ENCODE measurements at places on chromosomes 2 and 18.

DNA sequence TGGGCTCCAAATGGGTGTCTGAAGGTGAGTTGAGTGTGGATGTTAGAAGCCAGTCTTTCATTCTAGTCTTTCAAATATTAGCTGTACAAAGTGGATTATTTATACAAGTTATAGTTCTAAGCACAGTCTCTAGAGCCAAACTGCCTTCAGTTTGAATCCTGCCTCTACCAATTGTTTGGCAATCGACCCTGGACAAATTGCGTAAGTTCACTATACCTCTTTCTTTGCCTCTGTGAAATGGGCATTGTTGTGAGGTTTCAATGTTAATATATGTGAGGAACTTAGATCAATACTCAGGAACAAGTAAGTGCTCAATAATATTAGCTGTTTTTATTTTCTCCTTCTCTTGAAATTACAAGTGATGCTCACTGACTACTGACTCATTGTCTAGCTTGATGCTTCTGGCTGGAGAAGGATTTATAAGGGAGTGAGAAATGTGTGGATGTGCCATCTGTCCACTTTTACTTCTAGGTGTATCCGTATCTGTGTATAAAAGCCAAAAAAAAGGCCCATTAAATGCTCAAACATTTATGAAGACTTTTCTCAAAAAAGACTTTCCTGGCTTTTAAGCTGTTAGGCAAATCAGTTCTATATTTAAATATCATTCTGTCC, 48.1 kb upstream of the RAPH1 start:
- no peak for DNase-seq

- DNase-seq: no peak
Measured at GRCh38 chr2:197011801-197012641, 85.5 kb upstream of the PGAP1 start.

GRCh38 chr2:126370201-126370600, 285.8 kb upstream of the GYPC start:
- no peak for DNase-seq

- no peak for DNase-seq
Measured at GRCh38 chr2:180979749-180980105, 678 bp upstream of the UBE2E3 start.

GRCh38 chr2:6410313-6410712, 455.4 kb downstream of the CMPK2 start:
- no peak for DNase-seq

DNA sequence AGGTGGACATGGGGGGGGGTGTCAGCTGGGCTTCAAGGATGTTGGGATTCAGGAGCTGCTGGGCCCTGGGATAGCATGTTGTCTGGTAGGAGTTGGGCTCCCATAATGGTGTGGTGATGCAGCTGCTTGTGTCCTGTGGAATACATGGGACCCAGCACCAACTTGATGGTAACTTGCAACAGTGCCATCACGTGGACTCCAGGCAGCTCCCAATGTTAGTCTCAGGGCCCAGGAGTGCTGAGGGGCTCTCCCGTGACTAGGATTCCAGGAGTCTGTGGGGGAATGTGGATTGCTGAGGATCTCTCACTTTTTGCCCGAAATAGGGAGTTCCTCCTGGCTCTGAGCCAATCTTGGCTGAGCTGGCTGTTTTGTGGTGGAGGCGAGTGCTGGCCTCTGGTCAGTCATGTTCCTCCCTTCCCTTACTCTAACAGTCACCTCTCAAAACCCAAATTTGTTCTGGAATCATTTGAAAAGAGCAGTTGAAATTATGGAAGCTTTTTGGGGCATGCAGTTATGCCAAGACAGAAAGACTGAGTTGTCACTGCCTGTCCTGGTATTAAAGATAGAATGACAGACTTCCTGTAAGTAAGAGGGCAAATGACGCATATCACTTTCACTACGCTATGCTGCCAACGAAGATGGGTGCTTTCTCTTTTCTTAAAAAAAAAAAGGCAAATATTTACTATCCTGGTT, 607.1 kb downstream of the ADCYAP1 start:
- no peak for DNase-seq

- no peak for DNase-seq
Measured at GRCh38 chr2:61193670-61194561, 31.9 kb downstream of the C2orf74 start.

- no peak for DNase-seq
Measured at GRCh38 chr2:120381661-120382060, 35.7 kb downstream of the INHBB start.

DNA sequence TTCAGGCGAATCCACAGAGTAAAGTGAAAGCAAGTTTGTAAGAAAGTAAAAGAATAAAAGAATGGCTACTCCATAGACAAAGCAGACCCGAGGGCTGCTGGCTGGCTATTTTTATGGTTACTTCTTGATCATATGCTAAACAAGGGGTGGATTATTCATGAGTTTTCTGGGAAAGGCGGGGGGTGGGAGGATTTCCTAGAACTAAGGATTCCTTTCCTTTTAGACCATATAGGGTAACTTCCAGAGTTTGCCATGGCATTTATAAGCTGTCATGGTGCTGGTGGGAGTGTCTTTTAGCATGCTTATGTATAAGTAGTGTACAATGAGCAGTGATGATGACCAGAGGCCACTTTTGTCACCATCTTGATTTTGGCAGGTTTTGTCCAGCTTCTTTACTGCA, 59.8 kb downstream of the SLC4A3 start:
- DNase-seq: no peak

GRCh38 chr2:144937910-144938709, 418.2 kb upstream of the ZEB2 start:
- DNase-seq: no peak

DNA sequence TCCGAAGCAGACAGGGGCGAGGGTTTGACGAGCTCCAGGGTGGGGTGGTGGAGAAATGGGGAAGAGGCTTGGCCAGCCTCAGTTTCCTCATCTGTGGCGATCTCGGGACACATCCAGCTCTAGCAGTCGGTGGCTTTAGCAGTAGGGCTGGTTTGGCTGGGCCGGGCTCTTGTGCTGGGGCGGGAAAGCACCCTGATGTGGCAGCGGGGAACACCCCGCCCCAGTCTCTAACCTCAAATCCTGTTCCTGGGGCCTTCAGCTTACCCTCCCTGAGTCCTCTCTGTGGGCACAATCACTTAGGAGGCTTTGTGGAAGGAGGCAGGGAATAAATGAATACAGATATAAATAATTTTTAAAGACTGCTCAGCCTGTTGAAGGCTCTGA, 26.5 kb upstream of the MCFD2 start:
- no peak for DNase-seq

DNA sequence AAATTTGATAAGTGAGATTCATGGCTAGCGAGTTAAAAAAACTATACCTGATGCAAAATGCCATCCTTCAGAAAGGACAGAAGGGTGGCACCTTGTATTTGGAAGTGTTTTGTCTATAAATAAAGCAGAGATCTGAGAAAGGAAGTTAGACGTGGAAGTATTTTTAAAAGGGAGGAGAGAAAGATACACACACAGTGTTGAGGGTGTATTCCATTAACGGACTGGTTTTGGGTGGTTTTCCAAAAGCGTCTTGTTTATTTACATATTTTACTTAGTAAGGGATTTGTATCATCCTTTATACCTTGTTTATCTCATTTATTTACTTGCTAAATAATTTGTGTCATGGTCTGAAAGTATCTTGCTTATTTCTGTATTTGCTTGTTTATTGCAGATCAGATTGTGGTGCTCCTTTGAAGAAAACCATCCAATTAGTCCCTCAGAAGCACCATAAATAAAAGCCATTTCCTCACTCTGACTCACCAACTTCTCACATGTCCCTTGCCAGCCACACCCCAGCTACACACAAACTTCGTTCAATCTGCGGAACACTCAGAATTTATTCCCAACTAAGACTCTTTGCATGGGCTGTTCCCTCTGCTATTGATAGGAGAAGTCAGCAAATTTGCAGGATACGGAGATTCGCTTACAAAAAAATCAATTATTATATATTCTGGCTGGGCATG, 90.8 kb downstream of the FAM124B start:
- DNase-seq: no peak

GRCh38 chr2:165778187-165778556, 15.9 kb downstream of the GALNT3 start:
- no peak for DNase-seq

DNA sequence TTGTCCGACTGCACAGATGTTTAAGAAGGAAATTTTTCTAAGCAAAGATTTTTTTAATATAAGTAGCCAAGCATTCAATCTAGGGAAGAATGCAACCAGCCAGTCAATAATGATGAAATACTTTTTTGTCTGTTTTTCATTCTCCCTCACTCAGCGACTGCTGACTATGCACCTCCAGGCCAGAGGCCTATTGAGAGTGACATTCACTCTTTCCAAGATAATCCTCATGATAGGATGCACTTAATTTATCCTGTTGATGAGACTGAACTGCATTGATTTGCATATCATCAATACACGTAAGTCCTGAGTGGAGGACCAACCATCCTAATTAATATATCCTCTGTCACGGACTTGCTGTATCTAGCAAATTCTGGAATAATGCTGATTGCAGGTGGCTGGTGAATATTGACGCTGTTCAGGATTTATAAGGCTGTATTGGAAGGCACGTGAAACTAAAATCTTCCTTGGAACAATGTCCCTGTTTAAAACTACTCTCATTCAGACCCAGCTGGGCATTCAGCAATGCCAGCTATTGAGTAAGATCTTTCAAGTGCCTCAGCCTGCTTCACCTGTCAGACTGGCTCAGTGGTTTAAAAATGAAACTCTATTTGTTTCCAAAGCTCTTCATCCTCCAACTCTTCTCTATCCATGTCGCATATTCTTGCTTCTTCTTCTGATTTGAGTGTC, 142.2 kb downstream of the MAP2 start:
- no peak for DNase-seq

DNA sequence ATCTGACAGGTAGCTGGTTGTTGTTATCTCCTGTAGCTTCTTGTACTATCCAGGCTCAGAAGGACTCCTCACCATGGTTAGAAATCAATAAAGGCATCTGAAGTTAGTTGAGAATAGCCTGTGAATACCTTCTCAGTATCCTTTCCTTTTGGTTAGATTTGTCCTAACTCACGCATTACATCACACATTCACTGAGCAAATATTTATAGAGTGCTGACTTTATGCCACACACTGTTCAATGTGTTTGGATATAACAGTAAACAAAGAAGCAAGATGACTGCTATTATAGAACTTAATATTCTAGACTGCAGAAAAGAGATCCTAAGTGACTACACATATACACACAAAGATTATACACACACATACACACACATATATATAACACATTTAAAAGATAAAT, 889.9 kb upstream of the CHAC2 start:
- DNase-seq: no peak

GRCh38 chr18:22705328-22705727, 227.8 kb upstream of the RBBP8 start:
- no peak for DNase-seq

GRCh38 chr2:208150956-208151355, 5.0 kb upstream of the CRYGB start:
- no peak for DNase-seq

GRCh38 chr2:231069379-231070054, 12.8 kb downstream of the PSMD1 start:
- DNase-seq: no peak

DNA sequence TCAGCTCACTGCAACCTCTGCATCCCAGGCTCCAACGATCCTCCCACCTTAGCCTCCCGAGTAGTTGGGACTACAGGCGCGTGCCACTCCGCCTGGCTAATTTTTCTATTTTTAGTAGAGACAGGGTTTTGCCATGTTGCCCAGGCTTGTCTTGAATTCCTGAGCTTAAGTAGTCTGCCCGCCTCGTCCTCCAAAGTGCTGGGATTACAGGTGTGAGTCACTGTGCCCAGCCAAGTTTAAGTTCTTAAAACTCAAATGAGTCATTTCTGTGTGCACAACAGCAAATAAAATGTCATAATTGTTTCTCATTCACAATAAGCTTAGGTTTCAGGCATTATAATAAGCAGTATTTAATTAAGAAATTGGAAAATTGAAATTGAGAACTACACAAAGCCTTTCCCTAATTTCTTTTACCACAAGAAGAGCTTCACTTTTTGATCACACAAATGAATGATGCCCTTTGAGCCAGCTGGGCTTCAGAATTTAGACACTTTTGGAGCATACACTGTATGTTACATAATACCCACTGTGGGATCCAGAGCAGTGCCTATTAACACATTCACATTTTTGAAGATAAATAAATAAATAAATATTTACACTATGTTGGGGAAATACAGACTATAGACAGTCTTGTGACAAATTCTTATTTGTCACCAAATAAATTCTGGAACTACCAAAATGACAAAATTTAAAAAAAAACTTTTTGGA, 8.6 kb upstream of the ME2 start:
- DNase-seq: no peak

DNA sequence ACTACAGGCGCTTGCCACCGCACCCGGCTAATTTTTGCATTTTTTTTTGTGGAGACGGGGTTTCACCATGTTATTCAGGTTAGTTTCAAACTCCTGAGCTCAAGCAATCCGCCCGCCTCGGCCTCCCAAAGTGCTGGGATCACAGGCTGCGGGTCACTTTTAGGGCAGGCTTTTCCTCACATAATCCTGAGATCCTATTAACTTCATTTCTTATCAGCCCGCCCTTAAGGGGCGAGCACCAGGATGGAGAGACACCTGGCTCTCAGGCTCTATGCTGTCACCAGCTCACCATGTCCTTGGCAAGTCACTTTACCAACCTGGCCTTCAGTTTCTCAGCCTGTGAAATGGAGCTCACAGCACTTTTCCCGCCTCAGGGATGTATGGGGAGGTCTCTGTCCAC, 23.0 kb downstream of the ZFP36L2 start:
- DNase-seq: no peak

GRCh38 chr2:17388798-17389197, 129.4 kb downstream of the RAD51AP2 start:
- no peak for DNase-seq

GRCh38 chr2:104465981-104466380, 387.9 kb upstream of the POU3F3 start:
- no peak for DNase-seq

- DNase-seq: no peak
Measured at GRCh38 chr2:149601141-149601796, 13.7 kb upstream of the MMADHC start.

- no peak for DNase-seq
Measured at GRCh38 chr18:24986666-24987302, 365.2 kb downstream of the ZNF521 start.

- DNase-seq: no peak
Measured at GRCh38 chr2:240386326-240386725, 49.1 kb upstream of the GPC1 start.

DNA sequence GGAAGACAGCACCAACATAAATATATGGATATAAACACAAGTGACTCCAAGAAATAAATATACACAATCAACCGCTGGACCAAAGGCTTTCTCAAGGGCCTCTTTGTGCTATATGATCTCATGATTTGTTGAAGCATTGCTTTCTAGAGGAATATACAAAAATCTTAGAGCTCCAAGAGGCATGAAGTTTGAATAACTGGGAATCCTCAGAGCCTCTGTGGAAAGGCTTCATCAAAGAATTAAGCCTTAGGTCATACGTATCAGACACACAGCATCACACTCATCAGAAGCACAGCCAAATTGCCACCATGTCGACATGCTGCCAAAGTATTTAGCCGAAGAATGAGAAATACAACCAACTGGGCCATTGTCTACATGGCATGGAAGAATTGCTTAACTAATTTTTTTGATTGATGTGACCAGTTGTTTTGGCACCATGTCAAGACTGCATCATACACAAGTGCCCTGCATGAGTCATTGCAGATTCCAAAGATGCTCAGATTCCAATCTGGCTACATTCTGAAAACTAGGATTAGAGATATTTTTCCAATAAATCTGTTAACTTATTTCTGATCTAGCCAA, 860.6 kb upstream of the ZEB2 start:
- no peak for DNase-seq
